ENCODE measurements at places on chromosomes 6 and 20.

DNA sequence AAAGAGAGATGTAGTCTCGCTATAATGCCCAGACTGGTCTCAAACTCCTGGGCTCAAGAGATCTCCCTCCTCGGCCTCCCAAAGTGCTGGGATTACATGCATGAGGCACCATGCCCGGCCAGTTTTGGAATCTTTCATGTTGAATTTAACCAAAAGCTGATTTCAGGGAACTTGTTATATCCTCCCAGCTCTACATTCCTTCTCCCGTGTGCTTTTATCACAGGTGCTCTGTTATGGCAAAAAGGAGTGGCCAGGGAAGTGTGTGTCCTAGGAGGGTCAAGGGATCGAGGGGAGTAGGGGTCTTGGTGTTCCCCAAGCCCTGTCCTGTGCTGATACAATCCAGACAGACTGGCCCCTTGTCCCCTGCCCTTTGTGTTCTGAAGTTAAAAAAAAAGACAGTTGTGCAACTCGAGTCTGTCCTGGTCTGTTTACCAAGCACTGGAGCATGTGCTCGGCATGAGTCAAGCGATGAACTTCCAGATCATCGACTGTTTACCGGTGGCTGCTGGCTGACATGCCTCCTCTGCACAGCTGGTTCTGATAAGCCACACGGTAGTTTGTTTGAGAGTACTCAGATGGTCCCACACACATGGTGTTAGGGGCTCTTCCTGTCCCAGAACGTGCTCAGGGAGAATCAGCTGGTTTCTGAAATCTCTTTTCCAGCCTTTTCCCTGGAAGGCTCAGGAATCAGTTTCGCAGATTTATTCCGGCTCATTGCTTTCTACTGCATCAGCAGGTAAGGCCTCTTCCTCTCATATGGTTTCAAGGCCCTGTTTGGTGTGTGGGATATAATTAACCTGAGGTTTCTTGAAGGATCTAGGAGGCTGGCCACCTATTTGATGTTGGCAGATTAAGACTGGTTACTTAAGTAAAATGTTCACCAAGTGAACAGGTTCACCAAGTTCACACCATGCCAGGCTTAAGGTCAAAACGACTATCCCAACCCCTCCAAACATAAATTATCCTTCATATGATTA is 52.6 kb upstream of the NAA20 start:
- no peak for DNase-seq

DNA sequence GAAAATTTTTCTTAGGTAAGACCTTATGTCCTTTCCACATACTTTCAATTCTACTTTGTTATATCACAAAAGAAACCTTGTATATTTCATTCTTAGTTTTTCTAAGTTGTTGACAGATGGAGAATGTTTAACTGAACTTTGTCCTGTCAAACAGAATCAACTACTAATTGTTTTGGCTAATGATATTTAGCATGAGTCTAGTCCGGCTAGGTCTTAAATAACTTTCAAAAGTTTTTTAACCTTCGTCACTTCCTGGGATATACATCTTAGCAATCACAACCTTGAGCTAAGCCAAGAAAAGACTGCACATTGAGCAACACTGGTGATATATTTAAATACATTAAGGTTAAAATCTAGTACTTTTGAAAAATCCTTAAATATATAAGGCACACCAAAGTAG is 62.9 kb upstream of the RUNX2 start:
- DNase-seq, result no peak

DNA sequence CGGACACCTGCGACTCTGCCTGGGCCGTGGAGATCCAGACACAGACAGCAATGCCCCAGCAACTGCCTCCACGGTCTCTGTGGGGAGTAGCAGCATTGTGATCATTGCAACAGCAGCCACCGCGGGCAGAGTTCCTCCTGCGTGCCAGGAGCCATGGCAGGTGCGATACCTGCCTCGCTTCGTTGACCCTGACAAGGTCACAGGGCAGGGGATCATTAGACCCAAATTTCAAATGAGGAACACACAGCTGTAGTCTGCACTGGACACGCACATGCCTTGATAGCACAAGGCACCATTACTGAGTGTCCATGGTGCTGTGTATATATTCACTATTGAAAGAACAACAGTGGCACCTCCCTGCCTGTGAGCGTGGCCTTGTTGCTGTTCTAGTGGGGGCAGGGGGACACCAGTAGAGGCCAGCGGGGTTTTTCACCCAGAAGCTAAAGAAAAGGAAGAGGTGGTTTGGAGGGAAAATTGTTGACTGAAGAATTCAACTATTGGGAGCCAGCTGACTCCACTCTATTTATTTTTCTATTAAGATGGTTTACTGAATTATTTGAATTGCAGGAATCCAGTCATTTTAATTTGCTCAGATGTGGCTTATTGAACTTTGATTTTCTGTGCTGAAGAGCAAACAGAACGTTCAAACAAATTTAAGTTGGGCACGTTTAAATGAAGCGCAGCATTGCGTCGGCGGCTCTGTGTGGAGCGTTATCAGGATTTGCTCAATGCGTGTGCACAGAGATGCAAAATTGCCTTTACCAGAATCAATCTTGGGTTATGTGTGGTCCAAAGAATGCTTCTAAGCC is 60.2 kb upstream of the RPS6KA2 start:
- DNase-seq, result no peak

- no peak for DNase-seq
Observed at GRCh38 chr20:3863317-3863716, 16.7 kb downstream of the MAVS start.

- DNase-seq, result no peak
Observed at GRCh38 chr20:60237981-60238380, 279.8 kb downstream of the CDH26 start.

DNA sequence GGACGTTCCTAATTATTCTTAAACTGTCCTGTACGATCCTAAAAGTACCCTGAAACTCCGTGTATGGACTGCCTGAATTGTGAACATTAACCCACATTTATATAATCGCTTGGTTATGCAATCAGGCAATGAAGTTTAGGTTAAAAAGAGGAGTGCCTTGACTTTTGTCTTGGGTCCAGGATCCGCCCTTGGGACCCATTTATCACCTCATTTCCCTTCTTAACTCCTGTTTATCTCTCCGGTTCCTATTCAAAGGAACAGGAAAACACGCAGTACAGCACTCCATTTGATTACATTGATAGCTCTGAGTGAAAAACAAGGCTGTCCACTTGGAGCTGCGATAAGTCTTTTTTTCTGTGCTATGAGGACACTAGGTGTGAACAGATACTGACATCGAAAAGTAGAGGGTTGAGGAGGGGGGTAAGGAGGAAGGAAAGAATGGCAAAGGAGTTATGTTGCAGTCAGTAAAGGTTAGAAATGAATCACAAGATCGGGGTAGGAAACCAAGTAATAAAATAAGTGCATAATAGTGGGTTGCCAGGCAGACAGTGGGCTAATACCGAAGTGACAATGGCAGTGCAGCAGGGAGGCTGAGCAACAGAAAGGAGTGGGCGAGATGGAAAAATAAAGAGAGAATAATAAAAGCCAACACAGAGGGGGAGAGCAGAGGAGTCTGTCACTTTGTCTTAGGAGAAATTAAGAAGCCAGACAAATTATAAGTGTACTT is 15.9 kb upstream of the PCK1 start:
- DNase-seq, result no peak

GRCh38 chr6:137162692-137163306 is 10.6 kb downstream of the IL22RA2 start:
- no peak for DNase-seq

- no peak for DNase-seq
Observed at GRCh38 chr20:574297-574942, 30.8 kb upstream of the CSNK2A1 start.

DNA sequence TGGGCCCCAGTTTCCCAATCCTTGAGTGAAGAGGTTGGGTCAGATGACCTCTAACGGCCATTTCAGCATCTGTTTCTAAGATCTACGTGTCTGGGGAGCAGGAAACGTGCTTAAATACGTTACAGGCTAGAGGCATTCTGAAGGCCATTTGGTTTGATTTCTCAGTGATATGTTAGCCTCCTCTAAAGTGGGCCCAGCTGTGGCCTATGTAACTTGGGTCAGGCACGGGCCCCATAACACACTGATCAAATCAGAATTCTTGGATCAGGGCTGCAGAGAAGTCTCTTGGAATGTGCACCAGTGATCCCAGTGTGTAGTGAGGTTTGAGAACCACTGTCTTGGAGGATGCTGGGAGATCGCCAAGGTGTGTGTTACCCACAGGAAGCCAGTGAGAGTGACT is 36.1 kb upstream of the TGM3 start:
- no peak for DNase-seq

DNA sequence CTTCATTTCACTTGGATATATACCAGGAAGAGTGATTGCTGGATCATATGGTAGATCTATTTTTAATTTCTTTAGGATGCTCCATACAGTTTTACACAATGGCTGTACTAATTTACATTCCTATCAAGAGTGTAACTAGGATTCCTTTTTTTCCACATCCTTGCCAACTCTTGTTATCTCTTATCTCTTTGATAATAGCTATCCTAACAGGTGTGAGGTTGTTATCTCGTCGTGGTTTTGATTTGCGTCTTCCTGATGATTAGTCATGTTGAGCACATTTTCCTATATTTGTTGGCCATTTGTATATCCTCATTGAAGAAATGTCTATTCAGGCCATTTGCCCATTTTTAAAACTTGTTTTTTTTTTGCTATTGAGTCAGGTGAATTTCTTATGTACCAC is 552.4 kb downstream of the RFPL4B start:
- no peak for DNase-seq

DNA sequence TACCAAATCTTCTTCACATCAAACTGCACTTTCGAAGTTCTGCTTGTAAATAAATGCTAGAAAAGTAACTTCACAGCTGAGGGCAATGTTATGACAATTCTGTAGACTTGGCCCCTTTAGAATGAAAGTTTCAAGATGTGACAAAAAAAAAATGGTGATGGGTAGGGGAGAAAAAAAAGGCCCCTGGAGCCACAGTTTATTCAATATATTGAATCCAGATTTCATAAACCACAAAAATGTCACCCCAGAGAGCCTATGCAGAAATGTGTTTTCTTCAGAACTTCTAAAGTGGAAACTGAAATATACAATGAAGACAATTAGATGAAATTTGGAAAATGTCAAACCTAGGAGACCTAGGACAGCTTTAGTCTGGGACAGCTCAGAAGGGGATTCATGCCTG is 143.1 kb downstream of the EDN3 start:
- DNase-seq, result no peak

DNA sequence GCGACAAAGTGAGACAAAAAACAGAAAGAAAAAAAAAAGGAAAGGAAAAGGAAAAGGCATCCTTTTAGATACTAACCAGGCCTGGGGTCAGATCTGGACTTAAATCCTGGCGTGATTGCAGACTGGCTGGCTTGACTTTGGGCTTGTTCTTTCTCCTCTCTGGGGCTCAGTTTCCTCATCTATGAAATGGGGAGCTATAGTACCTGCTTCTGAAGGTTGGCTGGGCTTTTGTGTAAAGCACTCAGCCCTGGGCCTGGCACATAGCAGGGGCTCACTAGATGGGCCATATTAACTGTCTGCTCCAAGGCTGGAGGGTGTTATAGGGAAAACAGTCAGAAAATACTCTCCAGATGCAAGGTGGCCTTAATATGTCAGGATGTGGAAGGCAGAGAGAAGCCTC is 1.2 kb upstream of the R3HDML start:
- no peak for DNase-seq

GRCh38 chr20:18087054-18087453 is 29.3 kb upstream of the OVOL2 start:
- DNase-seq, result no peak

DNA sequence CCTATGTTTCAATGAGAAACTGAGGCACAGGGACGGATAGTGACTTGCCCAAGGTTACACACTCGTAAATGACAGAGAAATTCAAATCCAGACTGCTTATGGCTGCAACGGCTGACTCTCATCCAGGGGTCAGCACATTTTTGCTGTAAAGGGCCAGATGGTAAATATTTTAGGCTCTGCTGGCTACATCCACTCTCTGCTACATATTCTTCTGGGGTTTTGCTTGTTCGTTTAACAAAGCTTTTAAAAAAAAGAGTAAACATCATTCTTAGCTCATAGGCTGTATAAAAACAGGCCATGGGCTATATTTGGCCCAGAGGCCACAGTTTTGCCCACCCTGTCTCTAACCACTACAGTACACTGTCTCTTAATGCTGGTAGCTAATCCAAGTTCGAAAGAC is 103.4 kb downstream of the PREX1 start:
- no peak for DNase-seq

DNA sequence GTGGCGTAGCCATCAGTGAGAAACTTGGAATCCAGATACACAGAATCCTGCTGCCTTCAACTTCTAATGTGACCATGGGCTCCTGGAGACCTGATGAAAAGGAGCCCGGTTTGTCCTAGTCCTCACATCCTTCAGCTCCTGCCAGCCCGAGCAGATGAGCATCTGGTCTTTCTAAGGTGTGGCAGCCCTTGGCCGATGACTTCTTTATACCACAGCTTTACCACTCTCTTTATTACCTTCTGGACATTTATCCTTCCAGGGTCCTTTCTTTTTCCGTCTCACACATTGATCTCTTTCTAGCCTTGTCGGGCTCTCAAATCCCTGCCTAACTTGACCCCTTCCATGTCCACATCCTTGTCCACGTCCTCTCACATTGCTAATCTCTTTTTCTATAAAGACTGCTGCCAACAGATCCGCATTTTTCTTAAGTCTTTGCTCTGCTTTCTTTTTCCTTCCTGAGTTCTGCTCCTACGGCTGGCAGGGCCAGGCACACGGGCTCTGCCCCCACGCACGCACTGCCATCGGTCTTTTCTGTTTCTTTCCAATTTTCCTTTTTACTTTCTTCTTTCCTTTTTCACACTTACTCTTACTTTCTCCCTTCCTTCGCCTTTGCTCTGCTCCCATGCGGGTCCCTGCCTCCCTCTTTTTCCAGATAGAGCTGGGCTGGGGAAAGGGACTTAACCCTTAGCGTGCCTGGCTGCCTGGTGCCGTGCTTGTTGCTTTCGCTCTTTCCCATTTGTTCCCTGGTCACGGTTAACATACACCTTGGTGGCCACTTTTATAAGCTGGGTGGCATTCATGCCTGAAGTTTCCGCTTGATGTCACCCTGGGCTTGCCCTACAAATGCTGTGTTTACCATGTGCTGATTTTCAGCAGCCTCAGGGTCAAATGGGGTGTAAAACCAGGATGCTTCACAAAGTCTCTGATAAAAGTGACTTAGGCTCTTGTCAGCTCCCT is 9.4 kb upstream of the GMPR start:
- DNase-seq, result no peak

- DNase-seq, result peak; percentile 6
Observed at GRCh38 chr6:41470331-41471063, 75.7 kb upstream of the FOXP4 start.

DNA sequence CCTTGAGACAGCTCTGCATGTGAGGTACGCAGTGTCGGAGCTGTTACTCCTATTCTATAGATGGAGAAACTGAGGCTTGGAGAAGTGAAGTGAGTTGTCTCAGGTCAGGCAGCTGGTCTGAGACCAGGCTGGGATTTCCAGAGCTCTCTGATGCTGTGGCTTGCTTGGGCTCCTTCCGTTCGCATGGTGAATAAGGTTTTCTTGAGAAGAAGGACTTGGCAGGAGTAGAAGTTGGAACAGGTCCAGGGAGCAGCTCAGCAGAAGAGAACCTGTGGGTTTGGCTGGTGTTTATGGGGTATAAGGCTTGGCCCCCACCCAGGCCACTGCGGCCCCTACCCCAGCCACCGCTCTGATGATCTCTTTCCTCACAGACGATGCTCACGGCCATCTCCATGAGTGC is 7.4 kb downstream of the SLC12A5 start:
- DNase-seq, result no peak

GRCh38 chr20:46168438-46168837 is 50.3 kb downstream of the CD40 start:
- DNase-seq, result no peak
